ENCODE measurements at places on chromosomes 3 and 15.

DNA sequence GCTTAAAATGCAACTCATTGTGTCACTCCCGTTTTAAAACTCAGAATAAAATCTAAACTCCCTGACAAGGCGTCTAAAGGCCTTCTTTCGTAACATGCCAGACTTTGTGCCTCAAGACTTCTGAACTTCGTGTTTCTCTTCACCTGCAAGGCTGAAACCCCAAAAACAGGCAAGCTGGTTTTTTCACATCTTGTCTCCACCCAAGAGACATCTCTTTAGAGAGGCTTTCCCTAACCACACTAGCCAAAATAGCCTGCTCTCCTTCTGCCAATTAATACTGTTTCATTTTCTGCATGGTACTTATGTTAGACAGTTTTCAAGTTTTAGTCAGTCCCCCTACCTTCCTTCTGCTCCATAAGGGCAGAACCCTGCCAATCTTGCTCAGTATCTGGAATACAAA lies 41.6 kb downstream of the RAF1 start:
- no peak for DNase-seq

DNA sequence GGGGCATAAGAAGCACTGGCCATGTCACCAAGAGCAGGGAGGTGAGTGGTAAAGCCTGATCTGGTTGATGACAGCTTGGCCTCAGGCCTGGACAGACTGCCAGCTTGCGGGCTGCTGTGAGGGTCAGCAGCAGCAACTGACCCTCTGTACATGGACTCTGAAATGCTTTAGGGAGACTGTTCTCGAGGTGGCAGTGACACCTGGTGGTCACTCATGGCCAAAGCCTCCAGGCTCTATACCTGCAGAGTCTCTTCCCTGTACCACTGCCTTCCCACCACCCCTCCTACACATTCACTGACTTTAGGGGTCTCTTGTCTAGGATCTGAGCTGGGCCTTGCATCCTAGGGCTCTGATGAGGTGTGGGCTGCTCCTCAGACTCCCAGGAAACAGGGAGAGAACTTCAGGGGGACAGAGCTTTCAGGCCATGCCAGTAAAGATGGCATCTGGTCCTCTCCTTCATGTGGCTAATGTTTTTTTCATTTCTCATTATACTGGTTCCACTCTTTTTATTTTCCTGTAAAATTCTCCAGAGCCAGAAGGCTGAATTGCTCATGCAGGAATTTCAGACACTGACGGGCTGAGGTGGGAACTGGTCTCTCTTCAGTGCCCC lies 17.2 kb upstream of the TIMP4 start:
- DNase-seq, result peak; percentile 55

GRCh38 chr15:91609231-91609630 lies 244.3 kb upstream of the SLCO3A1 start:
- DNase-seq, result no peak

DNA sequence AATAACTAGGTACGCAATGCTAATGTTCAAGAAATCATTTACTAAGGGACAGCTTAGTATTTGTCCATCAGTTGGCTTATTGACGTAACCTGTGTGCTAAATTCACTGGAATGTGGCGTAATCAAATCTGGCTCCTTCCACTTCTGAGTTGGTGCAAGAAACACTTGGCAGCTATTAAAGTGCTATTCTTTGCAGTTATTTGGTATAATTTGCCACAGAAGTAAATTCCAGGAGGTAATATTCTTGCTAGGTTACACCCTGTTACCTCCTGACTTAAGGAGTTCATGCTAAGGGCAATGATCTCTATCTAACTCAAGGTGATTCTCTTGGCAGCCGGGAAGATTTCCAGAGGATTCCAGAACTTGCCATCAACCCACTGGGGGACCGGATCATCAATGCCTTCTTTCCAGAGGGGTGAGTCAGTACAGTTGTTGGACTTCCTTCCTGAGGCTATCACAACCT lies 25.5 kb downstream of the CHP1 start:
- DNase-seq, result no peak

DNA sequence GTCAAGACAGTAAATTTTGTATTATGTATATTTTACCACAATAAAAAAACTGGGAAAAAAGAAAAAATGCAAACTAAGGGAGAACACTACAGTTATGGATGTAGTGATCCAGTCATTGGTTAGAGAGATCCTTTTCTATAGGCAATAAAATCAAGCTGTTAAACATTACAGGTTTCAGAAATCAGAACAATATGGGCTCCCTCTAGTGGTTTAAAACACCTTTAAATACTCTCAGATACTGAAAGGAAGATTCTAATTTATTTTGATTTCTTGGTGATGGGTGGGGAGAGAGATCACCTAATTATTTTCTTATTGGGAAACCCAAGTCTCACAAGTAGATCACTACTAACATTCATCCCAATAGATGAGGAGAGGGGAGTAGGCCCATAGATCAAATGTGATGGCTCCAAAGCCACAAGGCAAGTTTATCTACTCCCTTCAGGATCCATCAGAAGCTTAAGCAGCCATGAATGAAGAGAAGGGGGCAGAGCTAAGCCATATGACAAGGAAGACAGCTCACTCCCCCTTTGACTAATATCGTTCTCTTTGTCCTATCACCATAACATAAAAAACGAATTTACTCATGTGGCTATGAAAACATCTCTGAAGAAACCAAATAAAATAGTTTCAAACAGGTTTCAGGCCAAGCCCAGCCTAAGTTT lies 118.6 kb downstream of the ANO10 start:
- DNase-seq, result no peak

GRCh38 chr15:73560501-73561117 lies 72.6 kb downstream of the NPTN start:
- DNase-seq, result peak; percentile 64

GRCh38 chr15:62873203-62873602 lies 169.3 kb upstream of the TPM1 start:
- DNase-seq, result no peak

- DNase-seq, result no peak
Measured at GRCh38 chr3:133763797-133764683, 17.8 kb downstream of the TF start.

DNA sequence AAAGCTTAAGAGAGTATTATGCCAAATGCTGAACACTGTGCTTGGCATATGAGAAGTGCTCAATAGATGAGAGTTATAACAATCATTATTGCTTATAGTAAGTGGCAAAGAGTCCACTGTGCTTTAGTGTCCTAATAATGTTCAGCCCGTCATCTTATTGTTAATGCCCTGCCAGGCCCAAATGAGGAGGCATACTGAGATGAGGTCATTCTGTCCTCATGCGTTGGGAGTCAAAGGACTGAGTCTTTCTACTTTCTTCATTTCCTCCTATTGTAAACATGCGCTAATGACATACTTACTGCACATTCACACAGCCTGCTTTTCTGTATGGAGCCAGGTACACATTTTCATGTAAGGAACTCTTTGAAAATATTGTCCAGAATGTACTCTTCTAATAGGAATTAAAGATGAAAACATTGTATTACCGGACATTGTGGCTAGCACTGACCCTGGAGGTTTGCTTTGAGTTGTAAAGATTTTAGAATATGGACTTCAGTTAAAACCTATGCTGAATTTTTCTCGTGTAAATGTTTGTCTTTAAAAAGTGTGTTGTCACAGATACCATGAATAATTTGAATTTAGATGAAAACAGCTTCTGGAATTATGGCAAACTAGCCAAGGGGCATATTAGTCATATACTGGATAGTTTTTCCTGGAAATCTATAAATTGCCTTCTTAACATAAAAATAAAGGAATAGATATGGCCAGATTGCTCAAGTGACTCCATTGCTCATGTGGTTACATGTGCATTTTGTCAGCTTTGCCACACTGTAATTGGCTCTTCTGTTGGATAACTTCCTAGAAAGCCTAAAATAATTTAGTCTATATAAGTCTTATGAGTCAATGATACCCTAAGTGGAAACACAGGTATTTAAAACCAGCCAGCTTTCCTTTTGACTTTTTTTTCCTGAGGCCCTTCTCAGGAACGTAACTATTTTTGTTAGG lies 38.3 kb downstream of the KBTBD12 start:
- DNase-seq, result no peak

DNA sequence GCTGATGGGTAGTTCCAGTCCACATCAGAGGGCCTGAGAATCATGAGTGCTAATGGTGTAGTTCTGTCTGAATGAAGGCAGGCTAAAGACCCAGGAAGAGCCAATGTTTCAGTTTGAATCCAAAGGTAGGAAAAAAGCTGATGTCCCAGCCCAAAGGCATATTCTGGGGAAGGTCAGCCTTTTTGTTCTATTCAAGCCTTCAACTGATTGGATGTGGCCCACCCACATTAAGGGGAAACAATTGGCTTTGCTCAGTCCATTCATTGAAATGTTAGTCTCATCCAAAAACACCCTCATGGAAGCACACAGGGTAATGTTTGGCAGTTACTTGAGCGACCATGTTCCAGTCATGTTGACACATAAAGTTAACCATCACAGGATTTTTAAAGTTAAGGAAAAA lies 25.9 kb downstream of the EPHB1 start:
- DNase-seq, result no peak

- no peak for DNase-seq
Measured at GRCh38 chr3:183087184-183087583, 12.1 kb downstream of the MCCC1 start.

Data from head of caudate nucleus (tissue), 42 donors.